ENCODE measurements at places on chromosomes 3 and 15.

- DNase-seq = no peak
Observed at GRCh38 chr3:194907811-194908210, 222.1 kb downstream of the FAM43A start.

GRCh38 chr3:156577736-156578135 lies 22.8 kb upstream of the SSR3 start:
- DNase-seq = no peak

DNA sequence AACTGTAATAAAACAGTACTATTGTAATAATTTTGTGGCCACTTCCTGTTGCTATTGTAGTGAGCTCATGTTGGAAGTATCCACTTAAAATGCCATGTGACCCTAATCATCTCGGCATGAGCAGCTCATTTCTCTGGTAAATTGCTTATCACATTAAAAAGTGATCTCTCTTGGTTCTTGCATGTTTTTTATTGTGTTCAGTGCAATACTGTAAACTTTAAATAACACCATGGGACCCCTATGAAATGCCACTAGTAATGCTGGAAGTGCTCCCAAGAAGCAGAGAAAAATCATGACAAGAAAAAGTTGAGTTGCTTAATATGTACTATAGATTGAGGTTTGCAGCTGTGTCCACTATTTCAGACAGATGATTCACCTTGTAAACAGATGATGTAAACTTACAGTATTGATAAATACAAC lies 45.6 kb downstream of the NMD3 start:
- DNase-seq = no peak

GRCh38 chr15:99445272-99445850 lies 120.4 kb upstream of the MEF2A start:
- no peak for DNase-seq

DNA sequence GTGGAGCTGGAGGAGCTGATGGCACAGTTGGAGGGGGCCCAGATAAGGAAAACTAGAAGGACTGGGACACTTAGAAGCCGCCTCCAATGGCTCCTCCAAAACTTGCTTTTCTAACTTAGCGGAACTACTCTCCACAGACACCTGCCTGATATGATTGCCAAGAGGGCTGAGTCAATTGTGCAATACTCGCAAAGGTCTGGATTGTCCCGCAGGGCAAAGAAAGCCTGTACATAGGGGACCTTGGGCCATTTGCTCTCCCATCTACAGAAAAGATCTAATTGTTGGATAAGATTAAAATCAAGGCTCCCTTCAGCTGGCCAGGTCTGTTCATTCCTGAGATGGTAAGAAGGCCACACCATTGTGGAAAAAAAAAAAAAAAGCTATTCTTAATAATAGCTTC lies 69.7 kb upstream of the ATP11B start:
- DNase-seq = no peak

GRCh38 chr15:76199106-76200082 lies 111.9 kb downstream of the ETFA start:
- peak; percentile 4 for DNase-seq

- DNase-seq = no peak
Observed at GRCh38 chr3:105979961-105980360, 111.1 kb upstream of the CBLB start.

GRCh38 chr15:75641603-75642002 lies 1.6 kb upstream of the IMP3 start:
- DNase-seq = no peak

DNA sequence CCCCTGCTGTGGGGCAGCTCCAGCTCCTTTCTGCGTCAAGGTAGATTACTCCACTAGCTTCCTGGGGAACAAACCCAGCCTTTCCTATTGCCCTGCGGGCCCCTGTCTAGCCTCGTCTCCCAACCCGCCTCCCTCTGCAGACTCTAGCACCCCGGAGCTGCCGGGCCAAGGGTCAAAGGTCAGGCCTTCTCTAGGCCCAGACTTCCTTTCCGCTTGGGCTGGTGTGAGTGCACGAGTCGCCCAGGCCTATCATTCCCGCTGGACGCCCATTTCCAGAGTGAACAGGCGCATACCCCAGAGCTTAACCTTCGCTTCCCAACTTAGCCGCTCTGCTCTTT lies 11.6 kb upstream of the ONECUT1 start:
- no peak for DNase-seq

GRCh38 chr3:62445275-62445674 lies 71.9 kb upstream of the FEZF2 start:
- no peak for DNase-seq

- no peak for DNase-seq
Observed at GRCh38 chr15:31461911-31462480, 135.4 kb downstream of the KLF13 start.

DNA sequence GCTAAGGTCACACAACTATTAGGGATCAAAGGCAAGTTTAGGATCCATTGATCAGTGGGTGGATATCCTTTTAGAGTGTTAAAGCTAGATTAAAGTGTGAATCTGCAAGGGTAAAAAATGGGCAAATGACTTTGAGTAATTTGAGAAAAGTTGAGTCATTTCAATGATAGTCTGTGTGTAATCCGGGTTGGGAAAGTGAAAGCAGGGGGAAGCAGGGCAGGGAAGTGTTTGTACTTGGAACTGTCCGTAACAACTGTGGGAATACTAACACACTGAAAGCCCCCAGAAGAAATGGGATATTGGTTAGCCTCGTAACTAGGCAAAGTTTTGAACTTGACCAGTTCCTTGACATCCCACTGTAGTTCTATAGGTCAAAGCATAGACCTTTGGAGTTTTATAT lies 187.2 kb upstream of the SLITRK3 start:
- DNase-seq = no peak

DNA sequence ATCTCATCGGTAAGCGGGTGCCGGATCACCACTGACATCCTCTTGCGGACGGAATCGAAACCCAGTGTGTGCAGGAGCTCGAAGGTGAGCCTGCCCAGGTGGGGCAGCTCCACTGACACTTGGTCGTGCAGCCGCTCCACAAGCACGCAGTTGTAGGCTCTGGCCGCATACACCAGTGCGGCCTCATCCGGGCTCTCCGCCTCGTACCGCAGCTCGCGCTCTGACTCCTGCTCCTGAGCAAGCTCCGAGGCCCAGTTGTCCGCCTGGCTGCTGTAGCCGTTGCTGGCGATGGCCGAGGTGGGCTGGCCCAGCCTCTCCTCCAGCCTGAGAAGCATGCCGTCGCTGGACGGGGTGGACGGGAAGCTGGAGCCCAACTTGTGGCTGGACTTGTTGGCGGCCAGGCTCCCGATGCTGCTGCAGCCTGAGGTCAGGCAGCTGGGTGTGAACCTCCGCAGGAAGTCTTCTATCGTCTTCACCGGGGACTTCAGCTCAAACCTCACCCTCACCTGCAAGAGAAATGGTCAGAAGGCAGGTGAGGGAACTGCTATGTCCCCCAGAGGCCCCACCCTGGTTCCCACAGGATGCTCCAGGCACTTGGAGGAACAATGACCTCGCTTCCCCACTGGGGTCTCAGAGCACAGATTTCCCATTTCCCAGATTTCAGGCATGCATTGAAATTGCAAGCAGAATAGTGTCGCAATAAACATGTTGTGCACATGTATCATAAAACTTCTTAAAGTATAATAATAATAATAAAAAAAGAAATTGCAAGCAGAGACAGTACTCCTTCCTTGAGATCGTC lies 149.2 kb downstream of the ATP10A start:
- DNase-seq = no peak

DNA sequence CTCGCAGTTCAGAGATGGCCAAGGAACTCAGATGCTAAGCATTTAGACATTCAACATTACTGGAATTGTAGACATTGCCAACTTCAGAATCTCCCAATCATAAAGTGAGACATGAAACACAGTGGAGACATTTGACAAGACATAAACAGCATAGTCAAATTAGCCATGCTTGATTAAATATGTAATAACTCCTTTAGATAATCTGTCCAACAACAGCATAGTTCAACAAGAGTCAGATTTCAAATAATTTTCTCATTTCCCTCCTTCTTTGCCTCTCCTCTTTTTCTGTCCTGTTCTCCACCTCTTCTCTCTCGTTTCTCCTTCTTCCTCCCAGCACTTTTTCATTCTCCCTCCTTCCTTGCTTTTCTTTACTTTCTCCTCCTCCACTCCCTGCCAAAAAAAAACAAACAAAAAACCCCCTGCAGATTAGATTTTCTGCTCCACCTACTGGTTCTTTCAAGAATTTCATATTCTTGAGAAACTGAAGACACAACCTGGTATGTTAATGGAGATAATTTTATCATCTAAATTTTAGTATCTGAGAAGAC lies 20.2 kb downstream of the CPOX start:
- DNase-seq = no peak

DNA sequence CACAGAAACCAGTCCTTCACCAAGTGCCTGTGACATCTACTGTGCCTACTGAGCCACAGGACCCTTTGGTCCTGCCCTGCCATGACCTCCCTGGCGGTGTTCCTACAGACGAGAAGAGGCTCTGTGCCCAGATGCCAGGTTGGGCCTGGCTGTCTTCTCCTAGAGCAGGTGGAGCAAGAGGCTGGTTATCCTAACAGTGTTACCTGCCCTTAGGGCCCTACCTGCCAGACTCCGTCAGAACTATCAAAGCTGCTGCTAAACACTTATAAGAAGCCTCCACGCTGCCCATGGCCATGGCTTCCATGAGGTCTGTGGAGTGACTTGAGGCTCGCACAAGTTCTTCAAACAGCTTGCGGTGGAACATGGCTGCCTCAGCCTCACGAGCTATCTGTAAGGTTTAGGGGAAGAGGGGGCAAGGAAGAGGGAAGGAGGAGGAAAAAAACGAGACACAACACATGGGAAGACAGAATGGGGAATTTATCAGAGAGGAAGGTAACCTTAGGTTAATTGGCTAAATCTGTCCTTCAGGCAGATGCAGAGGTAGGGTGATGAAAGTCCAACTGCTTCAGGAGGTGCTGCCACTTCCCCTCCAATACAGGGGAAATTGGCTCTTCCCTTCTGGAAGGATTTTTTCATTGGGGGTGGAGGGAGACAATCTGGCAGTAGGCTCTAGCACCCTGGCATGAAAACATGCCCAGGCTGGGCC lies 5.4 kb upstream of the GRAMD2A start:
- no peak for DNase-seq

GRCh38 chr3:38022896-38023709 lies 6.3 kb downstream of the PLCD1 start:
- no peak for DNase-seq

- DNase-seq = no peak
Observed at GRCh38 chr15:71509139-71509538, 301.2 kb upstream of the NR2E3 start.

DNA sequence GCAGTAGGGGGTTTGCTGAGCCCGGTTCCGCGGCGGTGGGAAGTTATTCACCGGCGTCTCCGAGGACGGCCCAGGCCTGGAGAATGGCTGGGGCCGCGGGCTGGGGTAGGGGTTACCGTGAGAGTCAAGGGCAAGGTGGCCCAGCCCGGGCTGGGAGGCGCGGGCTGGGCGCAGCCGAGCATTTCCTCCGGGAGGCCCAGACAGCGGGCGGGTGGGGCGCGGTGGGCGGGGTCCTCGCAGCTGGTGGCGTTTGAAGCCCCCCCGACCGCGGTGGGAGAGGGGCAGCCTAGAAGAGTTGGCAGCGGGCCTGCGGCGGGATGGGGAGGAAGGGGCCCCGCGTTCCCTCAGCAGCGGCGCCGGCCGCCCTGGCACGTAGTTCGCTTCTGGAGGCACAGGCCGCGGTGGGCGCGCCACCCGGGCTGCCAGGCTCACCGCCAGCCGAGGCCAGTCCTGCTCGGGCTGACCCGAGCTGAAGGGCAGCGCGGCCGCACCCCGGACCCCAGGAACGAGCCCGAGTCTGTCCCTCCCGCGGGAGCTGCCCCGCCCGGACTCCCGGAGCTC lies 960 bp upstream of the KLF13 start:
- no peak for DNase-seq

GRCh38 chr3:185711255-185711870 lies 113.5 kb downstream of the IGF2BP2 start:
- DNase-seq = no peak

GRCh38 chr15:96414875-96415274 lies 84.4 kb downstream of the NR2F2 start:
- DNase-seq = no peak

GRCh38 chr3:195892105-195893043 lies 16.0 kb downstream of the TNK2 start:
- DNase-seq = no peak

DNA sequence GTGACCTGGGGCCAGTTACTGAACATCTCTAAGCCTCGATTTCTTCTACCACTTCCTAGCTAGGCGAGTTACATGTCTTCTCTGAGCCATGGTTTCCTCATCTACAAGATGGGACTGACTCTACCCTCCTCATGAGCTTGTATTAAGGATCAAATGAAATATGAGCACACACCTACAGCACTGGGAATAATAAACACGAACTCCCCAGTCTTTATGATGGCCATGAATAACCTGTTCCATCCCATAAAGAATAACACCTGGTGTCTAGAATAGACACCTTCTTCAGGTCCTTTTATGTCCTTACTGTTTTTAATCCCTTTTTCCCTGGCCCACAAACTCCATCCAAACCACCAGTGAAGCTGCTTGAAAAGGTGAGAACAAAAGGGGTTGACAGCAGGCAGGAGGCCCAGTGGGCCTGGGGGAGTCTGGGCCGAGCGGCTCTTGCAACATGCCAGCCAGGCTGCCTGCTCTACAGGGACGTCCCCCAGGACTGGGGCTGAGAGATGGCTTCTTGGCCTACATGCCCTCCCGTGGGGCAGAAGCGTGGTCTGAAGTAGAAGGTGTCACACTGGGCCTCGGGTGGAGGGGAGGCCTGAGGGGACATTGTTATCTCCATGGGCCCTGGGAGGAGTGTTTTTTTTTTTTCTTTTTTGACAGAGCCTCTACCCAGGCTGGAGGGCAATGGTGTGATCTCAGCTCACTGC lies 178.2 kb downstream of the RAB11A start:
- no peak for DNase-seq

GRCh38 chr15:81880314-81880713 lies 165.5 kb downstream of the MEX3B start:
- no peak for DNase-seq

- DNase-seq = no peak
Observed at GRCh38 chr3:16460886-16461285, 52.6 kb downstream of the RFTN1 start.

GRCh38 chr15:70271422-70272088 lies 173.8 kb upstream of the TLE3 start:
- no peak for DNase-seq

DNA sequence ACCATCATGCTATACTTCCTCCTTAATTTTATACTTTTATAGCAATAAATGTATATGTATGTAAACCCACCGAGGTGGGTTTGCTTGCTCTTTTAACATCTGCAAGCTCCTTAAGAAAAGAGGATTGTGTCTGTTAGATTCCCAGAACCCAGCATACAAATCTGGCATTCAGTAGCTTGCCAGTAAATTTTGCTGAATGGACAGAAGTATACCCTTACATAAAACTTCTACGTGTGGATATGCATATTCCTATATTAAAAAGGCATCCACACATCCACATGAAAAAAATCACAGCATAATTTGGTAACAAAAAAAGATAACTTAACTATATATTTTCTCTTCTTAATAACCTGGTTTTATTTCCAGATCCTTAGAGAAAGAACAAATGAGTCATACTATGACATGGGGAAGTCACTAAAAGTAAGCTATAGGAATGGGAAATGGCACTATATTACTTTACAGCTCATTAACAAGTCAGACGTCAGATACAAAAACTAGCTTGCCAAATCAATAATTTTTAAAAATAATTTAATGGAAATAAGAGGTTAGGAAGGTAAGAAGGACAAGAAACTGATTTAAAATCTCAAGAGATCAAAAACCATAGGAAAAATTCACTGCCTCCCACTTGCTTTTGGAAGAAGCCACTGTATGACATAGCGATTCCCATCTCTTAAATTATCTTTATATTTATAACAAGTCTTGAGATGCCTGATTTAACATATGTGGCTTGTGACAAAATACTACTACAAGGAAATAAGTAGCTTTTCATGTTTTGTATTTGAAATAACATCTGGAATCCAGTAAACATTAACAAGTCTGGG lies 68.7 kb downstream of the SUMF1 start:
- DNase-seq = no peak
